Sciatic nerve (tissue), 2 donors: ENCODE measurements at places on chromosomes 16 and 17.

DNA sequence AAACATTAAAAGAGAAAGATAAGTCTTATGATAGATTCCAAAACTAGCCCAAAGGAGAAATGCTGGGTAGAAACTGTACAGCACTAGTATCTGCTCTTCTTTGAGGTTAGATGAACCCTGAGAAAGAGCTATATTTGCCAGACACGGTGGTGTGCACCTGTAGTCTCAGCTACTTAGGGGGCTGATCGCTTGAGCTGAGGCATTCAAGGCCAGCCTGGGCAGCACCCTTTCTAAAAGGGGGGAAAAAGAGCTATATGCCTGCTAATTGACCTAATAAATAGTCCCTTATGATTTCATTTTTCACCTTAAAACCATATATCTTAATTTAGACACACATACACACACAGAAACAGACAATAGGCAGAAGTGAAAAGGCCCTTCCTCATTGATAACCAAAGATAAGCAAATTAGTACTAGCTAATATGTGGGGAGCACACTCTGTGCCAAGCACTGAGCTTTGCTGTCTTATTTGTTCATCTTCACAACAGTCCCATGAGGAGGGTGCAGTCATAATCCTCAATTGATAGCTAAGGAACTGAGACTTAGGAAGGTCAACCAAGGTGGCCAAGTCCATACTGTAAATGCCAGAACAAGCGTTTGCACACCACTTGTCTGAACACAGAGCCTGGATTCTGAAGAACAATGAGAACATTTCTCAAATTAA lies 56.6 kb upstream of the NLK start:
- DNase-seq, result no peak

DNA sequence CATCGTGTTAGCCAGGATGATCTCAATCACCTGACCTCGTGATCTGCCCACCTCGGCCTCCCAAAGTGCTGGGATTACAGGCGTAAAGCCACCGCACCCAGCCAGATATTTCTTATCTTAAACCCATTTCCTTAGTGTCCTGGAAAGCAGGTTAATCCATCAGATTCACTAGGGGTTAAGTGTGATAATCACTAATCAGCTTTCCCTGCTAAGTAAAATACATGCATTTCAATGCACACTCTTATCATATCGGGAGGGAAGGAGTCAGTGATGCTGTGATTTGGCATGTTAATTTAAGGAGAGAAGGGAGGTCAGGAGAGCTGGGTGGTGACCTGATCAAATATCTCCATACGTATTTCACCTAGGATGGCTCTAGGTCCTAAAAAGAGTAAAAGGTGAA lies 29.1 kb downstream of the STAT3 start:
- DNase-seq, result no peak

GRCh38 chr17:34484193-34484733 lies 95.1 kb upstream of the TMEM132E start:
- no peak for DNase-seq

- no peak for DNase-seq
Observed at GRCh38 chr16:8943001-8943763, 20.5 kb downstream of the USP7 start.

- no peak for DNase-seq
Observed at GRCh38 chr17:50192618-50193291, 8.7 kb downstream of the COL1A1 start.

DNA sequence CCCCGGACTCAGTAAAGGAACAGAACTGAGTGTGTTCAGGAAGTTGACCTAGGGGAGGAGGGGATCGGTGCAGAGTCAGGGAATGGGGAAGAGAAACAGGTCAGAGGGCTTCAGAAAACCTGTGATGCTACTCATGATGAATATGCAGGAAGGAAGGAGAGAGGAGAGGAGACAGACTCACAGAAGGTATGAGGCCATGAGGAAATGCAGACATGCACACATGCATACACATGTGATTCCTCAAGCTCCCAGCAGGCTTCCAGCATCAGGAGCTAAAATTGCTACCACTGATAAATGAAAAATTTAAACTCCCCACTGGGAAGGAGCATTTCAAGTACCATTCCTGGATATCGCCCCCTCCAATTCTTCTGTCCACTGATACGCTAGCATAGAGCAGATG lies 262.6 kb downstream of the SLC39A11 start:
- DNase-seq, result no peak

DNA sequence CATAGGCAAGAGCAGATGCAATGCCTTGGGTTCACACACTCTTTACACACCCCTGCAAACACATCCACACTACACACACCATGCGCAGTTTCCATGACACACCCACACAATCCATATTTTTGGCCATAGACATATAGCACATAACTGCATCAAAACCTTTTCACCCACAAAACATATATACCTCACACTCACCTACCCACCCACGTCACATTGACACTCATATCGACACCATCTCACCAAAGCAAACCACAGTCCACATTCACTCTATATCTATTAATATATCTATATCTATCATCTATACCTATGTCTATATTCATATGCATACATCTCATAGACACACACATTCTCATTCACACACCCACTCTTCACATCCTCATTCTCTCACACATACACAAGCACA lies 246.9 kb downstream of the SHISA9 start:
- DNase-seq, result no peak

DNA sequence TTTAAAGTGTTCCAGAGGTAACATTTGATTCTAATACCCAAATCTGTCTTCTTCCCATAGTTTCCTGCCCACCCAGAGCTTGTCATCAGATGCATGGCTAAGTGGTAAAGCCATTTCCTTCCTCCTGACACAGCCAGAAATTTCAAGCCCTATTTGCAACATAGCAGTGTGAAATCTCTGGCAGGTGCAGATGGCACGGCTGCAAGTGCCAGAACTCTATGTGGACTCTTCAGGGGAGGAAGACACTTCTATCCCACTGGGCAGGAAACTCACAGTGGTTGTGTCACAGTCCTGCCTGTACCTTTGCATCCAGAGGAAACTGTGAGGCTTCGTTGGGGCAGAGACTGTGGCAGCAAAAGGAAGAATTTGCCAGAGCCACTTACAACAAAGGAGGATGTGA lies 13.2 kb downstream of the DYNLRB2 start:
- no peak for DNase-seq

DNA sequence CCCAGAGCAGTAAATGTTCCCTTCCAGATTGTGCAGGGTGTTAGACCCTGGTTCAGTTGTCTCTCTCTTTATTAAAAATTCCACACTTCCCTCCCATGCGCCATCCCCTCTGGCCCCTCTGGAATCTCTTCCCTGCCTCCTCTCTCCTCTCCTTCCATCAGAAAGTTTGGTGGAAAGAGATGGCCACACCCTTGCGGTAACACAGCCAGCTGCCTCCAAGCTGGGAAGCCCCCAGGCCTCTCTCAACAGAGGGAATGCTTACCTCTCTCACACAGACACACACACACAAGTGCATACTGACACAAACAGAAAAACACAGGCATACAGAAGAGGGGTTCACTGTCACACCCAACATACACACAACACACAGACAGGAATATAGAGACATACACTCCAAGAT lies 220.5 kb downstream of the C16orf78 start:
- DNase-seq, result peak; percentile 18

- no peak for DNase-seq
Observed at GRCh38 chr17:21167303-21167702, 40.5 kb downstream of the DHRS7B start.
